Upper lobe of left lung (tissue), 6 donors: ENCODE measurements at places on chromosomes 2 and 18. TPM values are rescaled to one million over a fixed set of nuclear protein-coding genes. Genes with fewer than 3 reads are reported as not detected.

The AMER3 gene
- not detected for total RNA-seq

The SERPINB7 gene
- total RNA-seq = not detected

The UCN gene
- 2.6 TPM for total RNA-seq

The RETREG2 gene
- 52.2 TPM for total RNA-seq

DNA sequence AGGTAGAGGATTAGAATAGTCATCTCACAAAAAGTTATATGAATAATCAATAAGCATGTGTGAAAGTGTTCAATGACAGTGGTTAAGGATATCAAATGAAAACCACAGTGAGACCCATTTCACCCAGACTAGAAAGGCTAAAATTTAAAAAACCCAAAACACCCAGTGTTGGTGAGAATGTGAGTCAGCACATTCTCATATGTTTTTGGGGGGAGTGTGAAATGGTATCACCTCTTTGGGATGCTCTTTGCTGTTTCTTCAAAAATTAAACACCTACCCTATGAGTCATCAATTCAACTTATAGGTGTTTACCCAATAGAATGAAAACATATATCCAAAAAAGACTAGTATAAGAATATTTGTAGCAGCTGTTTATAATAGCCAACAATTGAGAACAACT, 69.8 kb downstream of the MAP3K20 start:
- DNase-seq = no peak

DNA sequence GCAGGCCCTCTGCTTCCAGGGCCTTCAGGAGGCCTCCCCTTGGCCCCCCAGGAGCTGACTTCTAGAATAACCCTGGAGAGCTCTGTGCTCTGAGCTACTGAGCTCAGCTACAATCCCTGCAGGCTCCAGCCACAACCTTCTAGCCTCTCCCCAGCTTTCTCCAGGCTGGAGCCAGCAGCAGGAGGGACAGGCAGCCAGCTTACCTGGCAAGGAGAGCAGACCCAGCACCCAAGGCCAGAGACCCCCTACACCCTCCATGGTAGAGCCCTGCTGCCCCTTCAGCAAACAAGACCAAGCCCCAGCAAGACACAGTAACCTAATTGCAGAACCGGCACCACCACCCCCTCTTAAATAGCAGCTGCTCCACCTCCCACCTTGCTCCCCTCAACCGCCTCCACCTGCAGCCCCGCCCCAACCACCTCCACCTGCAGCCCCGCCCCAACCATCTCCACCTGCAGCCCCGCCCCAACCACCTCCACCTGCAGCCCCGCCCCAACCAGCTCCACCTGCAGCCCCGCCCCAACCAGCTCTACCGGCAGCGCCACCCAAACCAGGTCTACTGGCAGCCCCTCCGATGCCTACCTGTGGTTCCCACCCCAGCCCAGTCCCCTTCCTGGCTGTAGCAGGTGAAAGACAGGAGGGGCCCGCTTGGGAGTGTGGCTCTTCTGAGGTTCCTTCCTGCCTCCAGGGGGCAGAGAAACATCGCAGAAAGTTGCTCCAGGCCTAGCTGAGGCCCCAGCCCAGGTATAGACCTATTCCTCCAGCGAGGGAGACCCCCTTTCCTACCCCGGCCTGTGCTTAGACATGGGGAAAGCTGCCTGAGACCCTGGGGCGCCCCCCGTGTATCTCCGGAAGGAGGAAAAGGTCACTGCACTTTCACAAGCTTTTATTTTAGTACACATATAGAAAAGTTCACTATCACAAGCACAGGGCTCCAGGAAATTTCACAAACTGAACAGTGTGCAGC, at the start of gene ASTL:
Gene ASTL, minus strand, starts transcription at position 324 of the 967 bp plus-strand sequence. Its CDS starts 66 bp downstream, at position 258.
- peak; percentile 50 for DNase-seq

- no peak for DNase-seq
Measured at GRCh38 chr18:23163786-23164533, 28.7 kb downstream of the CABLES1 start.

GRCh38 chr2:219783359-219783975, 156.0 kb downstream of the SLC4A3 start:
- DNase-seq = no peak

GRCh38 chr18:45059695-45060094, 379.0 kb downstream of the SETBP1 start:
- no peak for DNase-seq

GRCh38 chr2:4336864-4337263, 633.5 kb downstream of the DCDC2C start:
- no peak for DNase-seq

DNA sequence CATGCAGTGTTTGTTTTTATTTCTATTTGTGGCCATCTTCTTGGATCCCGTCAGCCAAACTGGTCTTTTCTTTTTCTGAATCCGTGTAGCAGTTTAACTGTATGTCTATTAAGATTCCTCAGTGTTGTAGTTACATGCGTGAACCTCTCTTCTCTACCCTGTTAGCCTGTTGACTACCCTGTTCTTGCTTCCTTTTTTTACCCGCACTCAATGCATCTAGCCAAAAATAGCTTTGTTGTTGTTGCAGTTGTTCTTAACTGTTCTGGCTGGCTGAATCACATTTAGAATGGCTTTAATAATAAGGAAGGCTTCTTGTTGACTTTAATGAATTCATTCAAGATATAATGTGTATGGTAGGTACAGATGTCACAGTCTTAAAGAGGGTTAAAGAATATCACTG, 137.1 kb downstream of the LCLAT1 start:
- DNase-seq = no peak
